ENCODE measurements at places on chromosomes 7 and 10.

DNA sequence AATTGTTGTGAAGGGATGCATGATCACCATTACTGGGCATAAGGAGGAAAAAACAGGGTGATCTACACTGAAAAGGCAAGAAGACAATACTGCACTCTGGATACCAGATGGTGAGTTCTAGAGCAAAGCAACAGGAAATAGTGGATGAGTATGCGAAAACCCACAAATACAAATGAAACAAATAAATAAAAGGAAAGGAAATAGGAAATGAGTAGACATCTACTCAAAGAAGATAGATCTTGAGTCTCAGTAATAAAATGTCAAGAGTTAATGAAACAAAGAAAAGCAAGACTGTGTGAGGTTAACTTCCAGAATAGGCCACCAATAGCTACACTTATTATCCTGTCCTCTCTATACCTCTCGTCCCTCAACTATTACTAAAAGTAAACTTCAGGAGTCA, 11.7 kb downstream of the ORC5 start:
- ATAC-seq: no peak

- no peak for ATAC-seq
Measured at GRCh38 chr10:110394898-110395297, 90.2 kb upstream of the SMNDC1 start.

DNA sequence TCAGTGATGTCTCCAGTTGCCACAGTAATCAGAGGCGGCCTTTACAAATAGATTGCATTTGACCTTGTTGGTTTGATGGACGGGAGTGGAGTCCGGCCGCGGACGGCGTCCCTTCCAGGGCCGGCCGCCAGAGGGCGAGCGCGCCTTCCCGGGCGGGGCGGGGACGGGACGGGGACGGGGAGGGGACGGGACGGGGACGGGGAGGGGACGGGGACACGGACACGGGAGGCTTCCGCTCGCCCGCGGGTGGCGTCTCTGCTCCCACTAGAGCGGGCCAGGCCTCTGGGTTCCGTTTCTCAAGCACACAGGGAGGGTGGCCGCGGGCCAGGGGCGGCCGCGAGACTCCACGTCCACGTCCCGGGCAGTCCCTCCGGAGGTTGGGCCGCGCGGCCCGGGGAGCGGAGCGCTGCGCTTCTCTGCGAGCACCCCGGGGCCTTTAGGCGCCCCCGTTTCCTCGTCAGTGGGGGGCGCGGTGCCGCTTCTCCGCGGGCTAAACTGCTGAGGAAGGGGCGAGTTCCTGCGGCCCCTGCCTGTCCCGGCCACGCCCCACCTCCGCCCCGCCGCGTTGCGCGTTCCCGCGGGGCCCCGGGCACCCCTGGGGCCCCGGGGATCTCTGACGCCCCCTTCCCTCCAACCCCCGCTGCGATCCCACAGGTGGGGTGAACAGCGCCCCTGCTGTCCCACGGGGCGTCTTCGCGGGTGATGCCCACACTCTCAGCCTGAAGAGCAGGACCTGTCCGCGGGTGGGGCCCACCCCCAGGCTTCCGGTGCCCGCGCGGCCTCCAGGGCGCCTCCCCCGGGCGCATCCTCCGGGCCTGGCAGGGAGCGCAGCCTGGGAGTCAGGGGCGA, 84.2 kb upstream of the MKI67 start:
- peak; percentile 82 for ATAC-seq

DNA sequence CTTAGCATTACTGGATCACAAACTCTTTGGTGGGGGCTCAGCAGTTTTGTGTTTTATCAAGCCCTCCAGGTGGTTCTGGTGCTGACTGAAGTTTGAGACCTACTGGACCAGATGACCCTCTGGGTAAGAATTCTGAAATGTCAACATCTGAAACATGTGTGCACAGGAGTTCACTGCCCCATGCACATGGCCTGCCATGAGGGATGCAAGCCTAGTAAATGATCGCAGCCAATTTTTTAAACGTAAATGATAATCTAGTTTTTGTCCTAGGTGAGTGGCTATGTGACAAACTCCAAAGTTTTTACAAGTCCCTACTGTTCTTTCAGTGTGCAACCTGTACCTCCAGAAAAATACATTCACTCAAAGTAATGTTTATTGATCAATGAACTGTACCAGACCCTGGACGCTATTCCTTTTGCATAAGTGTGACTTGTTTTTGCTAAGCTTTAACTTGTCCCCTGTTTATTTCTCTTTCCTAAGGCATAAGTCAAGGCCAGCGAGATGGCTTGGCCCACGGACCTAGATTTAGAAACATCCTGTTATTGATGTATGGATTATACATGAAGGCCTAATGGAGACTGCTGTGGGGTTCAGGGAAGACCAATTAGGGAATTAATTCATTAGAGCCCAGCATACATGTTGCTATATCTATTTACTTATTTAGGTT, 531.1 kb downstream of the LRMDA start:
- ATAC-seq: no peak

- no peak for ATAC-seq
Measured at GRCh38 chr7:24842449-24843241, 85.4 kb upstream of the GSDME start.

- ATAC-seq: no peak
Measured at GRCh38 chr10:69377191-69377590, 39.5 kb downstream of the TACR2 start.

DNA sequence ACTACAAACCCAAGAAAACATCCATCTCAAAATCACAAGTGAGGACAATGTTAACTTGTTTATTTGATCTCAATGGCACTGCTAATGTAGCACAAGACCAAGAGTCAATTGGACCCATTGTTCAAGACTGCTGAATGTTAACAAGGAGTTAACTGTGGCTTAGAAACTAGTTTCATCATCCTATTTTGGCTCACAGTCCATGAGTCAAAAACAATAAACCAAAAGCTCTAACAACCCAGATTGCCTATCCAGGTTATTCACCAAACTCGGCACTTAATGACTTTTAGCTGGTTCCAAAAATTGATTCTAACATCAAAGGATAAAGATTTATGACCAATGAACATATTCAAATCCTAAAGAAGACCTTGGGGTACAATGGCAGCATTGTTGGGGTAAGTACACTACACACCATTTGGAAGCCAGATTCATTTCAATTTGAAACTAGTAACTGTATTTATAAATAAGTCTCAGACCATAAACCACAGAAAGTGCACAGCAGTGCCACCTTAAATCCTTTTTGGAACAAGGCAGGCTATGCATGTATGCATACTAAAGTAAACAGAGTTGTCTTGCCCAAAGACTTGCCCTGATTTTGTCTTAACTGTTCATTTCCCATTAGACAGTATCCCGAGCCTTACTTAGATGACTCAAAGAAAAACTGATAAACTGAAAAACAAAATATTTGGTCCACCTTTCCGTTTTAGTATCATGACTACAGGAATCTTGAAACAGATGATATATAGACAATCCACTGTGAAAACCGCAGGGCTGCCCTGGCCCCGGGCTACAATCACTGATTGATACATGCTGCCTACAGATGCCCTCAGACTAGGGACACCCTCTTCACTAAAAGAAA, 84.5 kb downstream of the SRPK2 start:
- ATAC-seq: no peak

DNA sequence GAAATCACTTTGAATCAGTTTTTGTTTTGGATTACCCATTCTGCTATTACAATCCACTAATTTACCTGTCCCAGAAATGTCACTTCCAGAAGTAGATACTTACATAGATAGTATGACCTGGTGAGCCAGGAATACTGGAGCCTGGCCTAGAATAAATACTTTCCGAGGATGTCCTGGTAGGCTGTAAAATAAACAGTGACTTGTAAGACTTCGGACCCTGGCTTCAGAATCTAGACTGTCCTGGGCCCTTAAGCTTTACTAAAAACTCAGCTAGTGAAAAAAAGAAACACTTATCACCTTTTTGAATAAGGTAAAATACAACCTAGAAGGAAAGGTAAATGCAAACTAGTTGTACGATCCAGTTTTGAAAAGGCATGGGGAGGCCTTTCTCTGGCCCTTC, 69.5 kb upstream of the AFAP1L2 start:
- no peak for ATAC-seq

DNA sequence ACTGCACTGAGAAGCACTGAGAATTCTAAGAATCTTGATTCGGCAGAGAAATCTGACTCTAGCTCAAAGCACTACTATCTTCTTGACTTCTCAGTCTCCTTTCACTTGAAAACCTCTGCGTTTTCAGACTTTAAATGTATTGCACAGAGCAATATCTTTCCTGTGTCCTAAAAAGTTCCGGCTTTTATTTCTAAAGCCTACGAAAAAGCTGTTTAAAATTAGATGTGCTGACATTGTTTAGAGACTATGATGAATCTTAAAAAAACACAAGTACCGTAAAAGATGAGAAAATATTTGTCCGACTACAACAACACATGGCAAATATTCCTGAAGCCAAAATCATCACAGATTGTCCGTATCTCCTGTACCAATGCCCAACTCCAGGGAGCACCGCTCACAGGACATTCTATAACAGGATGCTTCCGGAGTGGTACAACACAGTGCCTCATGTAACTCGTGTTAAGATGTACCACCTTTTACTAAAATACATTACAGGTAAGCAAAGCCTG, 136.9 kb downstream of the CUBN start:
- no peak for ATAC-seq

DNA sequence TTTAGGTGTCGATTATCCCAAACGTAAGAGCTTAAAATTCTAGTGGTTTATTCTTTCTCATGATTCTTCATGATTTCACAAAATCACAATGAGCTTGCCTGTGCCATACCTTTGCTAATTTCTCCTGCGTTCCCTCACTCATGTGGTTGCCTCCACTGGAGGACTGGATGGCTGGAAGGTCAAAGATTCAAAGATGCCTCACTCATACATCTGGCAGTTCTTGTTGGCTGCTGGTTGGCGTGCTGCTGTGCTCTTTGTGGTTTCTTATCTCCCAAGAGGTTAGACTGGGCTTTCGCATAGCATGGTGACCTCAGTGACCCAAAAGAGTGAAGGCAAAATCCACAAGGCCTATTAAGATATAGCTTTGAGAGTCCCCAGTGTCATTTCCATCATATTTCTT, 877.6 kb upstream of the AUTS2 start:
- ATAC-seq: no peak

- ATAC-seq: no peak
Measured at GRCh38 chr7:140045697-140046096, 17.1 kb downstream of the PARP12 start.

GRCh38 chr7:29993140-29993539, 3.5 kb upstream of the SCRN1 start:
- ATAC-seq: no peak

GRCh38 chr7:22949944-22950343, 64.0 kb downstream of the HYCC1 start:
- no peak for ATAC-seq

GRCh38 chr10:91679296-91679695, 46.4 kb upstream of the PPP1R3C start:
- no peak for ATAC-seq
